ENCODE measurements at places on chromosomes 7 and 10.

DNA sequence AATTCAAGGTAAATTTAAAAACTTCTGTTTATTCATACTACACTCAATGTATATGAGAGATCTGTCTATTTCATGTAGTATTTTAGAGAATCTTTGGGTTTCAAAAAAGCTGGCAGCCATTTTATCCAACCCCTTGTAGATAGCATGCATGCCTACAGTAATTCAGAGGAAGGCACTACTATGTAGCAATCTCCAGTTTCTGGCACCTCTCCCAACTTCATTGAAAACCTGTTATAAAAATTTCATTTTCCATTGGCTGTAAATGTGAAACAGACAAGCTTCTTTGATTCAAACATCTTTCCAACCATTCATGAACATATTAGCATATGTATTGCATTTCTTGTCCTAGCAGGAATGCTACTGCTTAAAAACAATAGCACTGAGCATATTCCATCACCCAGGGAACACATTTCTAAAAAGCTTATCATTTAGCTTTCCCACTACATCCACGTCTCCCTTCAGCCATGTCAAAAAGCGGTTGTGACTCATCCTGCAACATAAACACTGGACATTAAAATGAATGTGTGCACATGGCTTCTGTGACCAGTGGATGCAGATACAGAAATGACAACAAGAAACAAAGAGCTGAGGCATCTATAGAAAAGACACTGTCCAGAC, 330.4 kb upstream of the AOAH start:
- DNase-seq: no peak

DNA sequence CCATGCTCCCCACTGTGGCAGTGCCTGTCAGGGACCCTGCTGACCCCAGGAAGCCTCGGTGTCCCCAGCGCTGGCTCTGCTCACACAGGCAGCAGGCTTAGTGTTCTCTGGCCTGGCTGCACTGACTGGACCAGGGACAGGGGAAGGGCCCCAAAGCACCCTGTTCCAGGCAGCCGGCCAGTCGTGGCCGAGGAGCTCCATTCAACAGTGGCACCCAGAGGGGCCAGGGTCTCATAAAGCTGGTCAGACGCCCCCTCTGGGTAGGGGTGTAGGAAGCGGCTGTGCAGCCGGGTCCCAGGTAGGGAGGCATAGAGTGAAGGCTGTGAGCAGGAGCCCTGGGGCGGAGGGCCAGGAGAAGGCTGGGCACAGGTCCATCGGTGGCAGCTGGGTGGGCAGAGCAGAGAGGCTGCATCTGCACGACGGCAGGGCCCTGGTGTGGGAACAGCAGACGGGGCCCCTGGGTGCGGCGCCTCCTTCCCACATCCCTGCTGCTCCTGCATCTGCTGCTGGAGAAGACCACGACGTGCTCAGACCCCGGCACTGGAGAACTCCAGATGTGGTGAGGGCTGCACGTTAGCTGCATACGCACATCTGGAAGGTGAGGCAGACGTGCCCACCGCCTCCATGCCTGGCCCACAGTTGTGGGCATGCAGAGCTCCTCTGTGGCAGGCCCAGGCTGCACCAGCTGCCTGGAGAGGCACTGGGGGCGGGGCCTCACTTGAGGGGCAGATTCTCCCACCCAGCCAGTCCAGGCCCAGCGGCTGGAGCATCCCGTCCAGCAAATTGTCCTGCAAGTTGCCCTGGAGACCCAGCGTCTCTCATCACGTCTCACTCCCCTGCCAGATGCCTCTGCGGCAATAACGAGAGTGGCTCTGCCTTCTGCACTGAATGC, 25.1 kb downstream of the MNX1 start:
- no peak for DNase-seq

DNA sequence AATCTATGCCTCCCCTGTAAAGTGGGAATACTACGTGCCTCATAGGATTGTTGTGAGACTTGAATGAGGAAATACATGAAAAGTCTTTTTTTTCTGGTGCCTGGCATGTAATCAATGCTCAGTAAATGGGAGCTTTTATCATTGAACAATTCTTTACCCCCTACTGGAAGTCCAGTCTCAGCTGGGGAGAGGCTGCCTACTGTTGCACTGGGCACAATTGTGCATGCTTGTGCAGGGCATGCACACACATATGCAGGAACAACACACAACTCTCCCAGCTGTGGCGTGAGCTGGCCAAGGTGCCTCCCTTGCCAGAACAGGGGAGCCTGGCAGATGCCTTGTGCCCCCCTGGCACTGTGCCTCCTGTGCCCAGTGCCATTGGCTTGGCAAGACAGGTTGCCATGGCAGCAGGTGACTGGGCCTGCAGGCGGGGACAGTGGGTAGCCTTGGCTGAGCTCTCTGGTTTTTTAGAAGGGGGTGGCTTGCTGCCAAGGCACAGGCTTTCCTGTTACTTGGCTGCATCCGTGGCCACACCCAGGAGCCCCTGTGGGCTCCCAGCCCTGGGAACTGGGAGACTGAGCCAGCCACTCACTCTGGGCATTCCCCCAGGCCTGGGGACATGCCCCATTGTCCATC, 16.1 kb upstream of the PALD1 start:
- no peak for DNase-seq

DNA sequence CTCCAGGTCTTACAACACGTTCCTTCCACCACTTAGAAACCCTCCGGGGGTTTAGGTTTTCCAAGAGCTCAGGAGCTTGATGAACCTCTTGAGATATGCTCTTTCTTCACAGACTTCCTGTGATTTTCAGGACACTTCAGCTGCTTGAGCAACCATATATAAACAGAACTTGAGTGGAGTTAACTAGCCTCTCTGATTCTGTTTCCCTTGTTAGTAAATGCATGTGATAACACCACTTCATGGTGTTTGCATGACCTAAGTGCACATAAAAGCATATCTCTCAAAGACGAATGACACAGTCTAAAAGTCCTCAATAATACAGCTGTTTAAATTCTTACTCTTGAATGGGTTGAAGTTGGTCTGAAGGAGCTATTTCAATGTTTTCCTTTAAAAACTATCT, 9.9 kb downstream of the PRR15 start:
- no peak for DNase-seq

GRCh38 chr7:30694218-30694745, 12.0 kb upstream of the CRHR2 start:
- DNase-seq: no peak

- no peak for DNase-seq
Measured at GRCh38 chr10:123367195-123367594, 213.0 kb downstream of the BUB3 start.

DNA sequence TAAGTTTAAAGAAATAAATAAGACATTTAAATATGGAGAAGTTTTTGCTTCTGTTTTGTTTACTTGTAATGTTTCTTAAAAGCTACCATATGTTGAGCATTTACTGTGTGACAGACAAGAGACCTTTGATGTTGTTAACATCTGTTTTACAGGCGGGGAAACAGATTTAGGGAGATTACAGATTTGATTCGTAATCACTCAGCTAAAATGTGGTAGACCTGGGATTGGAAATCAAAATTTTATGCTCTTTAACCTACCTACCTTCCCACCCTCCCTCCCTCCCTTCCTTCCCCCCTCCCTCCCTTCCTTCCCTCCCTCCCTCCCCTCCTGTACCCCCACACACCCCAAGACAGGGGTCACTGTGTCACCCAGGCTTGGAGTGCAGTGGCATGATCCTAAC, 11.7 kb downstream of the LCOR start:
- no peak for DNase-seq

GRCh38 chr10:86956195-86956847, 1.1 kb downstream of the MMRN2 start:
- DNase-seq: no peak

GRCh38 chr7:84985073-84985784, 201.6 kb downstream of the SEMA3D start:
- DNase-seq: no peak

- no peak for DNase-seq
Measured at GRCh38 chr7:132650498-132650897, 74.2 kb upstream of the PLXNA4 start.

GRCh38 chr7:28996836-28997235, 38.7 kb upstream of the TRIL start:
- DNase-seq: no peak
